ENCODE measurements at places on chromosomes 12 and 14.

DNA sequence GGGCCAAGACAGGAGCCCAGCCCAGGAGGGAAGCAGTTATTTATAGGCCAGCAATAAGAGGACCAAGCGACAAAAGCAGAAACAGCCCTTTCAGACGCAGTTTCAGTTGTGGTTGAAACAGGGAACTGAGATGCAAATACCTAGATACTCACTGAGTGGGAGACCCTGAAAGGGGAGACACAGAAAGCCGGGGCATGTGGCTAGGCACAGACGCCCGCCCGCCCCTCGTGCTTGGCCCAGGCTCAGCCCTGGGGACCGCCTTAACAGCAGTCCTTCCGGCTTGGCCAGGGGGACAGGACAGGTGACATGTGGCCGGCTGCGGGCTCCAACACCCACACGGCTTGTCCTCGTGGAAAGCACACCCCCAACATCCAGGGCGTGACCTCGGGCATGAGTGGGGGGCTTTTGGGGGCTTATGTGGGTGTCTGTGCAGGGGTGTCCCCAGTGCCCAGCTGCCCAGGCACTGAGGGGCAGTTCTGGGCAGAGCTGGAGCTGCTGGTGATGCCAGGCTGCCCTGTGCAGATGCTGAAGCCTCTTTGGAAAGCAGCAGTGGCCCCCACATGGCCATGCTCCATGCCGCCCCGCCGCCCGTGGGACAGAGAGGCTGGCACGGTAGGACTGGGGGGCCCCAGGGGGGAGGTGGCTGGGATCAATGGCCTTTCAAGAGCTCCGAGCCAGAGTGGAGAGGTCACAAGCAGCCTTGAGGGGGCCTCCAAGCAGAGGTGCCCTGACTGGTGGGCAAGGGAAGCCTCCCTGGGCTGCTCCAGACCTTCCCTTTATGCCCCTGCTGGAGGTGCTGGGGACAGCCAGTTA is 2.1 kb downstream of the PLD4 start:
- DNase-seq: no peak

- no peak for DNase-seq
Observed at GRCh38 chr12:42792265-42792664, 202.7 kb upstream of the PRICKLE1 start.

- DNase-seq: no peak
Observed at GRCh38 chr12:67916266-67916970, 72.8 kb upstream of the IFNG-AS1 start.

GRCh38 chr14:68723808-68724268 is 69.0 kb downstream of the ZFP36L1 start:
- no peak for DNase-seq

DNA sequence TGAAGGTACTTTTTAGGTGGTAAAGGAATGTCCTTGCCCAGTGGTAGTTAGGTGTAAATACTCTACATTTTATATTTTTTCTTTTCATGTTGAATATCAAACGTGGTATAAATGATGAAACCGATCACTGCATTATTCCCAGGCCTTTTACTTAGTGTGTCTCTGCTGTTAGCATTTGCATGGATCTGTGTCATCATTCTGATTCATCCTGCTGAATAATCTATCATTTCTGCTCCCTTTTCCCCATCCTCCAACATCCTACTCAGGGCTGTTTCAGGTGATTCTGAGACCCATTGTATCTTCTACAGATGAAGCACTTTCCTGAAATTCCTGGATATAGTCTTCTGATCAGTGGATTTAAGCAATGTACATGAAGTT is 61.0 kb upstream of the PTHLH start:
- no peak for DNase-seq

DNA sequence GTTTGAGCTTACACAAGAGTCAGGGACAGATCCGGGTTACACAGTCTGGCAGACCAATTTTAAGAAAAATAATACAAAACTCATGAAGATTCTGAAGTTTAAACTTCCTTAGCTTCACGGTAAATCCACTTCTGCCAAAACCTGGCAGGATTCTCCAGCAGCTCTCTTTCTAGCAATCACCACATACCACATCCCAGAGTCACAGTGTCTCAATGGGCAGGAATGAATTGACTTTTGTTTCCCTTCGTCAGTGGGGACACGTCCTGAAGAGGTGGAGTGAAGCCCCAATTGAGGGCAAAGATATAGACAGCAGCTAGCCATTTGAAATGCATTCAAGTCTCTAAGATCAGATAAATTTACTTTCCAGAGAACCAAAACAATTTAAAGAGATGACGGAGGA is 117.1 kb upstream of the ARHGAP5 start:
- no peak for DNase-seq

DNA sequence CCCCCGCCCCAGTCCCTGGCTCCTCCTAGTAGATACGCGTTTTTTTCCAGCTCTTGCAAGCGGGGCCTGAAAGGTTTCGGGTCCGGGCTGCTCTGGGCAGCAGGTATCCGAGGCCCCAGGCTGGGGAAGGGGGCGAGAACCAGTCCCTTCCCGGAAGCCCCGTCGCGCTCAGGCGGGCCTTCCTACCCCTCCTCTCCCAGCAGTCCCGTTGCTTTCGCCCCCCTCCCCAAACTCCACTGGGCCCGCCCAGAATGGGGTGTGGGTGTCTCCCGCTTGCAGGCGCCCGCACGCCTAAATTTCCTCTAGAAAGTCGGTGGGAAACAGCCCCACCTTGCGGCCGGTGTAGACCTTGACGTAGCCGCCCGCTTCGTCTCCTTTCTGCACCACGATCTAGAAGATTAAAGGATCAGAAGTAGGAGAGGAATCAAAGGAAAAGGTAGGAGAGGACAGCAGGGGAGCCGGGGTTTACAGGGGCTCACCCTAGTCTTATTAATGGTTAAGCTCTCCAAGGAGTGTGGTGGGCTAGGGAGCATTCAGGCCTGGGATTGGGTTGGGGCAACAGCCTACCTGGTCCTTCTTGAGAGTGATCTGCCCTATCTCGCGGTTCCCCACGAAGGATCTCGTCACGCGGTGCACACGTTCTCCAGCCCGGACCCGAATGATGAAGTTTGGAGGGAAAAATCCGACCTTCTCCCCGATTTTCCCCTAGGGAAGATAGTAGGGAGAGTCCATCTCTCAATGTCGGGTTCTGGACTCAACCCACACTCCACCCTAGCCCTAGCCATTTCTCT is 7.3 kb downstream of the STAC3 start:
- DNase-seq: peak; percentile 42

DNA sequence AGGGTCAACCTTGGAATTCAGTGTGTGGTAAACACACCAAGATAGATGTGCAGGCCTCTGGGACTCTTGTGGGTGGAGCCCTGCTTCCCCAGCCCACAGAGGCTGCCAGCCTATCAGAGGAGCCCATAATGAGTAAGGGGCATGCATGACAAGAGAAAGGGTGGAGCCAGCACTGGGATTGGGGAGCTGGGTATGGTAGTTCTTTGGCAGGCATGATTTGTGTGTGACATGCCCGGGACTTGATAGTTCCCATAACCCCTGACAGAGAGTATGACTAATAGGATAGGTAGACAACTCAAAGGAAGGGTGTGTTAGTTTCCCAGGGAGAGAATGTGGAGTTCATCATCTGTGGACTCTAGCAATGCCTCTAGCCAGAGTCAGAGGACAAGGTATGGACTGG is 143.0 kb downstream of the EMP1 start:
- DNase-seq: no peak

GRCh38 chr12:52909331-52909730 is 4.5 kb upstream of the KRT8 start:
- no peak for DNase-seq

- no peak for DNase-seq
Observed at GRCh38 chr12:88519802-88520435, 60.4 kb downstream of the KITLG start.

GRCh38 chr14:53567236-53567780 is 389.3 kb downstream of the BMP4 start:
- DNase-seq: no peak

DNA sequence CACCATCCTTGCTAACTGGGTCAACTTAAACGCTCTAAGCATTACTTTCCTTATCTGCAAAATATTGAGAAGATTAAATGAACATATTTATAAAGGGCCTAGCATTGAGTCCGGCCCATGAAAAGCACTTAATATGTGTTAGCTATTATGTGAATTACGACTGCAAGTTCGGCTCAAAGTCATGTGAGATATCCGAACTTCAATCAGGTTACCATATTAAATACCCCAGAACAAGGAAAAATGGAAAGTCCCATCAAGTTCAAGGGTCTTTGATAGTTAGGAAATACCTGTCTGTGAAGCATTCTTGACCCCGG is 487 bp upstream of the NRDE2 start:
- DNase-seq: no peak

- DNase-seq: no peak
Observed at GRCh38 chr14:102927878-102928411, 5.5 kb downstream of the AMN start.

GRCh38 chr12:94062194-94062593 is 86.2 kb upstream of the PLXNC1 start:
- DNase-seq: no peak

- DNase-seq: no peak
Observed at GRCh38 chr12:92702754-92703679, at the start of gene PLEKHG7. Gene PLEKHG7, plus strand, starts transcription at chr12:92702989. Its CDS starts 3,643 bp downstream, at chr12:92706632.

DNA sequence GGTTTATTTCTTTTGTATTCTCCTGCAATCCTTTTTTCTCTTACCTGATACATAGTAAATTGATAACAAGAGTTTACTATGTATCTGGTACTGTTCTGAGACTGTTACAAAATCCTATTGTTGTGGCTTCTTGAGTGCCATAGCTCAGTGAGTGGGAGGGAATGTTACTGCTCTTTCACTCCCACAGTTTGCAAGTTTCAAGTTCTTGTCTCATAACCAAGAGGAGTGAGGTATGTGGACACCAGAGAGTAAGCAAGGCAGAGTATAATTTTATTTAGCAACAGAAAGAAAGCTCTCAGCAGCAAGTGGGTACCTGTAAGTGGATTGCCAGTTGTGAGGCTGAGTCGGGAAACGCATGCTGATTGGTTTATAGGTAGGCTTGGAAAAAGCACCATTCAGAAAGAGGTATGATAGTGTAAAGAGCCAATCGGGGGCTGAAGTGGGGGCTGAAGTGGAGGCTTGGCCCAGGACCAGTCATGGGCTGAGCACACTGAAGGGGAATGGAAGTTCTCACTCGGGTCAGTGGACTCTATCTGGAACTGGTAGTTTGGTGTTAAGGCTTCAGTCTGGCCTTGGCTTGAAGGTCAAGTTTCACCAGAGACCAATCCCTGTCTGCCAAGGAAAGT is 850.8 kb downstream of the TMTC2 start:
- DNase-seq: no peak

DNA sequence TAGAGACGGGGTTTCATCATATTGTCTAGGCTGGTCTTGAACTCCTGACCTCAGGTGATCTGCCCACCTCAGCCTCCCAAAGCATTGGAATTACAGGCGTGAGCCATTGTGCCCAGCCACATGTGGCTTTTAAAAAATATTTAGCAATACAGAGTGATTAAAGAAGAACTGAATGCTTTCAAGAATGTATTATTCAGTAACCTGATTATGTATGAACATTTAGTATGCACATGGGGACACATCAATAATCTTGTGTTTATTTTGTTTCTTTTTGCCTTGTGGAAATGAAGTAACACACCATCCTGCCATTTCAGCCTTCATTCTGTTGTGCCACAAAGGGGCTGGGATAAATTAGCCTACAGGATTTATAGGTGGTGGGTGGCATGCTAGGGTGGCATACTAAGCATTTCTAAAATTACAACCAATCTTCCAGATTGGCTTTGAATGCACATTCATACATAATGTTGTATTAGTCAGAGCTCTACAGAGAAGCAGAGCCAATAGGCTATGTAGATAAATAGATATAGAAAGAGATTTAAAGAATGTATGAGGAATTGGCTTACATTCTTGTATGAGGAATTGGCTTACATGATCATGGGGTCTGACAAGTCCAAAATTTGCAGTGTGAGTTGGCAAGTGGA is 25.5 kb upstream of the TXNRD1 start:
- no peak for DNase-seq

- no peak for DNase-seq
Observed at GRCh38 chr14:94423453-94424056, 29.0 kb downstream of the SERPINA11 start.

DNA sequence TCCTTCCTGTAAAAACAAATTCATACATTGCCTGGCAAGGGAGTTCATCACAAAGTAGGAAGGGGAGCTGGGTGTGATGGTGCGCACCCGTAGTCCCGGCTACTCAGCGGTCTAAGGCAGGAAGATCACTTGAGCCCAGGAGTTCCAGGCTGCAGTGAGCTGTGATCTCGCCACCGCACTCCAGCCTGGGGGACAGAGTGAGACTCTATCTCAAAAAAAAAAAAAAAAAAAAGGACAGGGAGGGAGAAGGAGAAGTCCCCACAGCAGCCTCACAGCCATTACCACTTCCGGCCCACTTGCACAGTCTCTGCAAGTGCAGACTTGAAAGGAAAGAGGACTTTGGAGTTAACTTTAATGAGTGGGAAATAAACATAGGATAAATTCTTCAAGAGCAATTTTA is 121.0 kb downstream of the FBXL14 start:
- DNase-seq: no peak

GRCh38 chr12:115296613-115297198 is 612.7 kb upstream of the TBX3 start:
- DNase-seq: no peak

DNA sequence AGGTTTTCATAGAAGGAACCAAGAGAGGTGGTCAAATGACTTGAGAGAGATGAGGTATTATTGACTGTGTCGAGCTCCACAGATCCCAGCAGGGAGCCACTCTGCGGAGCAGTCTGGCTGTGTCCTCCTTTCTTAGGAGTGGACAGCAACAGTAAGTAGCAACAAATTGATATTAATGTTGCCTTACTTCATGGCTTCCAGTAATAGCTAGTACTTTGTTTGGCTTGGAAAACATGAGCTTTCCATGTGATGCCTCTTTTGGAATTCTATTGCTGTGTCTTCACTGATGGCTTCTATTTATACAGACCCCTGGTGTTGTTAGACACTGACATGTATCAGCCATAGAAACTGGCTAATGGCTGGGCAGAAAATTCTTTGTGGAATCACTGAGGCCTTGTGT is 531.2 kb upstream of the CCDC196 start:
- DNase-seq: no peak

DNA sequence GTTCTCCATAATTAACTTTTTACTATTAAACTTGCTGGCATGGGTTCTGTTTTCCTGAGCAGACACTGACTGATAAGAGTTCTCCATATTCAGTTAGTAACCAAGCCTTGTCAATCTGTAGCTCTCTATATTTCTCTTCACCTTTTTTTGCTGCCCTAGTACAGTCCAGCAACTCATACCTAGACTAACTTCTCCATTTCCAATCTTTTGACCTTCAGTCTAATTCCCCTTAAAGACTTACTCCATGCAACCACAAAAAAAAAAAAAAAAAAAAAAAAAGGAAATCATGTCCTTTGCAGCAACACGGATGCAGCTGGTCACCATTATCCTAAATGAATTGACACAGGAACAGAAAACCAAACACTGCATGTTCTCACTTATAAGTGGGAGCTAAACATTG is 125.7 kb upstream of the KRAS start:
- no peak for DNase-seq

GRCh38 chr14:61187196-61187905 is 93.8 kb downstream of the TMEM30B start:
- no peak for DNase-seq

DNA sequence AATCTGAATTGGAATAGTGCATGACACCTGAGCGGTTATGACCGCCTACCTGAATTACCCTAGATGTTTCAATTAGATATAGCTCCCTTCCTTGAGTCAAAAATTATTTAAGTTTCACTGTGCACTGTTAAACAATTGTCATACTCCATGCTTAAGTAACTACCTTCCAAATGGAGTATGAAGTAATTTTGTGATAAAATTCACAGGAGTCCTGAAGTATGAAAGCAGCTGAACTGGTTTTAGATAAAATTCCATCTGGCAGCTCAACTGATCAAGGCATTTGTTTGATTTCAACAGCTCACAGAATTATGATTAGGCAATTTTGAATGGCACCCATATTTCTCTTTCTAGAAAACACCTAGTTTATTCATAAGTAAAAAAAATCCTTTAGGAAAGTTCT is 19.5 kb downstream of the PRICKLE1 start:
- DNase-seq: no peak

Data from hypothalamus (tissue), 51 donors.